ENCODE measurements at places on chromosomes 1 and 21. TPM values are rescaled to one million over a fixed set of nuclear protein-coding genes. Genes with fewer than 3 reads are reported as not detected.

KIF17 gene
- not detected for total RNA-seq

FBLIM1 gene
- total RNA-seq, result not detected

UMODL1 gene
- 0.34 TPM for total RNA-seq

KCNJ9 gene
- not detected for total RNA-seq

FMOD gene
- total RNA-seq, result not detected

VANGL2 gene
- not detected for total RNA-seq

IQGAP3 gene
- not detected for total RNA-seq

GUCA2A gene
- 0.76 TPM for total RNA-seq

HIVEP3 gene
- total RNA-seq, result 16.6 TPM

DNA sequence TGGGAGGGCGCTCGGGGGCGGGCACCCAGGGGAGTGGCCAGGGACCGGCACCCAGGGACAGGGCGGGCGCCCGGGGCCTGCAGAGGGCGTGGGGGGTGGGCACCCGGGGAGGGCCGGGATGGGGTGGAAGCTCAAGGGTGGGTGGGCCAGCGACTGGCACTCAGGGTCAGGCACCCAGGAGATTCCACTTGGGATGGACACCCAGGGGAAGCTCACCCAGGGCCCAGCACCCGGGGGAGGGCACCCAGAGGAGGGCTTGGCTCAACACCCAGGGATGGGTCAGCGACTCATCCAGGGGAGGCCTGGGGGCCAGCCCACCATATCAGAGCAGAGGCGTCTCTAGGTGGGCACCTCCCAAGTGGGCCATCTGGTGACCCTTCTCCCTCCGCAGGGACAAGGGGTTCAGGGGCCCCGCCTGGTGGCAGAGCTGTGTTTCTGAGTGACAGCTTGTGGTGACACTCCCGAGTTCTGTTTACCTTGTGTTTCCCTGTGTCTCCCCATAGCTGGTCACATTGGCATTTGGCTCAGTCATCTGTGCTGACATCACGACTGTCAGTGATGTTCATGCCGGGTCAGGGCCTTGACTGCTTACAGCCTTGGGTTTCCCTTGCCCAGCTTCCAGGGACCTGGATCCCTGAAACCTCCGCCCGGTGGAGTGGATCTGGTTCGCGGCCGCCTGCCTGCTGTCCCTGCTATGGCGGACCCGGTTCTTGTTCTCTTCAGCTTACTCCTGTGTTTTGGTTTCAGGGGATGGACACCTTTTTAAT lies 749 bp downstream of the IBA57 start:
- H3K27me3 ChIP-seq, result no peaks in the 10 kb centered on the region
- peak overlapping the region; percentile 79 for H3K4me3 ChIP-seq
- peak overlapping the region; percentile 97 for H3K27ac ChIP-seq
- DNase-seq, result peak; percentile 65
- H3K36me3 ChIP-seq, result peaks cover 17% of the 10 kb centered on the region

DNA sequence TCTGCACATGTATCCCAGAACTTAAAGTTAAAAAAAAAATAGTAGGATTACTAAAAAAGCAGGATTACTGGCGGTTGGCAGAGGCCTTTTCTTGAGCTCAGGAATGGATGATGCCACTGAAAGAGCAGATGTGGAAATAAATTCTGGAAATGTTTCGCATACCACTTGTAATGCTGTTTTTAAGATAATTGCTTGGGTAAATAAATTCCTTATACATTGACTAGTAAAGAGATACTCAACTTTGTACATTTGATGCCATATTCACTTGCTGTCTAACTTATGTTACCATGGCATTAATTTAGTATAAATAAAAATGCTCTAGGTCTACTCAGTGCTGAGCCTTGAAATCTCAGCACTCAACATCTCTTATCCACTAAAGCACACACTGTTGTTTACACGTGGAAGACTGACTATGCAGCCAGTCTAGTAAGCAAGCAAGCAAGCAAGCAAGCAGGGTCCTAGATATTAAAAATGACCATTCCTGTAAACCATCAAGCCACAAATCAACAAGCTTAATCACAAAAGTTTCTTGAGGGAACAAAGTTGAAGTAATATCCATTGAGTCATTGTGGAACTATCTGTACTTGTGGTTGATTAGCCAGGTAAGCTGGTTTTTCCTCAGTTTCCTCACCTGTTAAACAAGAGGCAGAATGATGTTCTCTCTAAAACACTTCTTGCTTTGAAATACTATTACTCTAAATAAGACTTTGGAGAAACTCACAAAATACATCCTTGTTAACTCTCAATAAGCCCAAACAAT lies 1.7 kb upstream of the RASAL2 start:
- no peaks in the 10 kb centered on the region for H3K27me3 ChIP-seq
- DNase-seq, result no peak
- no peak overlapping the region for H3K4me3 ChIP-seq
- H3K27ac ChIP-seq, result no peak overlapping the region
- H3K4me1 ChIP-seq, result no peaks in the 10 kb centered on the region

DNA sequence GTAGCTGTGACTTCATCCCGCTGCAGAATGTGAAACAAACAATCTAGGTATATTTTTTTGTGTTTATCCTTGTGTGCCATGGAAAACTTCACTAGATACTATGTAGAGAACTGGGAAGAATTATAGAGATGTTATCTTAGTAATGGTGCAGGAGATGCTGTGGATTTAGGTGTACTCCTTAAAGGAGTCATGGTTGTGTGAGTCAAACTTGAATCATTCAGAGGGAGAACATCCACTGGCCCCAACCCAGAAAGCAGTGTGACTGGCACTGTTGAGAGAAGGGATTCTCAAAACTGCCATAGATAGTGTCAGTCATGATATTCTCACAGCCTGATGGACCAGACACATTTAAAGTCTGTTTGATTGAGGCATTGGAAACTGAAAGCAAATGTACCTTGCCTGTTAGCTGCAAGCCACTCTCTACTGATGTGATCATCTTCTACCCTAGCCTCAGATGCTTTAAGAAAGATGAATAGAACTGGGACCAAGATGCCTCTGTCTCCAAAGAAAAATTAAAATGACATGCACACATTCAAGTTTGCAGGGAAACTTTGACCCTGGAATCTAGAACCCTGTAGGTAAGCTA lies 754.6 kb downstream of the MRPL39 start:
- H3K4me1 ChIP-seq, result no peaks in the 10 kb centered on the region
- H3K27ac ChIP-seq, result no peak overlapping the region
- H3K36me3 ChIP-seq, result no peaks in the 10 kb centered on the region
- H3K27me3 ChIP-seq, result no peaks in the 10 kb centered on the region
- H3K4me3 ChIP-seq, result no peak overlapping the region

- H3K27ac ChIP-seq, result no peak overlapping the region
- no peaks in the 10 kb centered on the region for H3K36me3 ChIP-seq
- no peaks in the 10 kb centered on the region for H3K27me3 ChIP-seq
- H3K4me3 ChIP-seq, result no peak overlapping the region
- H3K4me1 ChIP-seq, result no peaks in the 10 kb centered on the region
- DNase-seq, result no peak
Observed at GRCh38 chr1:99170516-99170915, 93.8 kb upstream of the PLPPR4 start.

GRCh38 chr1:2335721-2336455 lies 55.5 kb downstream of the MORN1 start:
- no peak for DNase-seq
- no peak overlapping the region for H3K4me3 ChIP-seq
- H3K27me3 ChIP-seq, result no peaks in the 10 kb centered on the region

- no peaks in the 10 kb centered on the region for H3K4me1 ChIP-seq
- H3K27ac ChIP-seq, result no peak overlapping the region
- H3K36me3 ChIP-seq, result no peaks in the 10 kb centered on the region
- DNase-seq, result no peak
Observed at GRCh38 chr1:188769936-188770335, 1707.7 kb downstream of the BRINP3 start.

GRCh38 chr1:181430015-181430885 lies 53.1 kb upstream of the CACNA1E start:
- H3K36me3 ChIP-seq, result no peaks in the 10 kb centered on the region
- H3K4me3 ChIP-seq, result no peak overlapping the region
- no peak overlapping the region for H3K27ac ChIP-seq
- DNase-seq, result no peak
- H3K27me3 ChIP-seq, result no peaks in the 10 kb centered on the region
- H3K4me1 ChIP-seq, result no peaks in the 10 kb centered on the region

- peak overlapping the region; percentile 74 for H3K4me3 ChIP-seq
- H3K27ac ChIP-seq, result peak overlapping the region; percentile 86
- peaks cover 18% of the 10 kb centered on the region for H3K36me3 ChIP-seq
Observed at GRCh38 chr1:228405979-228406228, 731 bp downstream of the TRIM11 start.

- no peak for DNase-seq
- H3K36me3 ChIP-seq, result no peaks in the 10 kb centered on the region
- H3K4me3 ChIP-seq, result no peak overlapping the region
- H3K27me3 ChIP-seq, result no peaks in the 10 kb centered on the region
- no peaks in the 10 kb centered on the region for H3K4me1 ChIP-seq
Observed at GRCh38 chr1:243364866-243365265, 109.0 kb downstream of the SDCCAG8 start.

GRCh38 chr1:69985376-69985775 lies 220.0 kb downstream of the LRRC40 start:
- H3K4me1 ChIP-seq, result no peaks in the 10 kb centered on the region
- H3K4me3 ChIP-seq, result no peak overlapping the region
- H3K27ac ChIP-seq, result no peak overlapping the region
- no peak for DNase-seq
- H3K36me3 ChIP-seq, result no peaks in the 10 kb centered on the region

DNA sequence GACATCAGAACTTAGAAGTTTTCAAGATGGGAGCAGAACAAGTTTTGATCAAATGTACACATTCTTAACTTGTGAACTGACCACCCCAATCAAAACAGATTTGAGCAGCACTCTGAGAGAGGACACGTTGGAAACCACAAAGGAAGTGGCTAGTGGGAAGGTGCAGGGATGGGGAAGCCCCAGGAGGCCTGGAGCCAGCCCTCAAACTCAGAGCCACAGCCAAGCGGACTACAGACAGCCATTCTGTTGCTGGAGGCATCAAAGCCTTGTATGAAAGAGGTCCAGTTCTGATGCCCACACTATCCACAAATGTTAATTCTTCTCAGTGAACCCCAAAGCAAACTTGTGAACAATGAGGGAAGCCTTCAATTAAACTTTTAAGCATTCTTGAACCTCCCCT lies 143.6 kb upstream of the RAB4A start:
- no peaks in the 10 kb centered on the region for H3K36me3 ChIP-seq
- H3K27me3 ChIP-seq, result no peaks in the 10 kb centered on the region
- peaks cover 41% of the 10 kb centered on the region for H3K4me1 ChIP-seq
- H3K27ac ChIP-seq, result no peak overlapping the region
- DNase-seq, result no peak
- no peak overlapping the region for H3K4me3 ChIP-seq

- H3K4me1 ChIP-seq, result no peaks in the 10 kb centered on the region
- no peak for DNase-seq
- no peak overlapping the region for H3K27ac ChIP-seq
- H3K36me3 ChIP-seq, result no peaks in the 10 kb centered on the region
- no peak overlapping the region for H3K4me3 ChIP-seq
- no peaks in the 10 kb centered on the region for H3K27me3 ChIP-seq
Observed at GRCh38 chr1:199612976-199613774, 414.3 kb upstream of the NR5A2 start.

DNA sequence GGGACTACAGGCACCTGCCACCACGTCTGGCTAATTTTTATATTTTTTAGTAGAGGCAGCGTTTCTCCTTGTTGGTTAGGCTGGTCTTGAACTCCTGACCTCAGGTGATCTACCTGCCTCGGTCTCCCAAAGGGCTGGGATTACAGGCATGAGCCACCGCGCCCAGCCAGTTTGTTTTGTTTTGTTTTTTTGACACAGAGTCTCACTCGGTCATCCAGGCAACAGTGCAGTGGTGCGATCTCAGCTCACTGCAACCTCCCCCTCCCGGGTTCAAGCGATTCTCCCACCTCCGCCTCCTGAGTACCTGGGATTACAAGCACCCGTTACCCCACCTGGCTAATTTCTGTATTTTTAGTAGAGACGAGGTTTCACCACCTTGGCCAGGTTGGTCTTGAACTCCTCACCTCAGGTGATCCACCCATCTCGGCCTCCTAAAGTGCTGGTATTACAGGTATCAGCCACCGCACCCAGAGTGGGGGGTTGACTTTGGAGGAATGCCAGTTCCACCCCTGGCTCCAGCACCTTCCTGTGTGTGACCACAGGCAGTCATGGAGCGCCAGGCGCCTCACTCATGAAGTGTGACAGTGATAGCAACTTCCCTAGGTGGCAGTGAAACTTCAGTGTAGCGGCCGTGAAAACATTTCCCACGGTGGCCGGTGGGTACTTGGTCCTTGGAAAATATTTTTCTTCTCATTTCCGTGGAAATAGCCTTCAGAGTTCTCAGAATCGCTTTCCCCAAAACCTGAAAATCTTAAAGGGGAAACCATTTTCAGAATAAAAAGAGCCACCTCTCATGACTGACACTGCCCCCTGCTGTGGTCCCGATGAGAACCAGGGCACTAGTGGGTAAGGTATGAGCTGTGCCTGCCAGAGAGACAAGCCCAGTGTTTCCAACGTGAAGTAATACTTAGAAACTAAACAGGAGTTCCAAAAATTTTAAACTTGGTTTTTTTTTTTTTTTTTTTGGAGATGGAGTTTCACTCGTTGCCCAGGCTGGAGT lies 48.6 kb downstream of the WDR4 start:
- no peaks in the 10 kb centered on the region for H3K36me3 ChIP-seq
- no peak overlapping the region for H3K27ac ChIP-seq
- no peak for DNase-seq
- H3K27me3 ChIP-seq, result no peaks in the 10 kb centered on the region
- H3K4me3 ChIP-seq, result no peak overlapping the region

- no peaks in the 10 kb centered on the region for H3K36me3 ChIP-seq
- no peak overlapping the region for H3K27ac ChIP-seq
- H3K27me3 ChIP-seq, result no peaks in the 10 kb centered on the region
Observed at GRCh38 chr1:190699165-190699564, 221.5 kb upstream of the BRINP3 start.

DNA sequence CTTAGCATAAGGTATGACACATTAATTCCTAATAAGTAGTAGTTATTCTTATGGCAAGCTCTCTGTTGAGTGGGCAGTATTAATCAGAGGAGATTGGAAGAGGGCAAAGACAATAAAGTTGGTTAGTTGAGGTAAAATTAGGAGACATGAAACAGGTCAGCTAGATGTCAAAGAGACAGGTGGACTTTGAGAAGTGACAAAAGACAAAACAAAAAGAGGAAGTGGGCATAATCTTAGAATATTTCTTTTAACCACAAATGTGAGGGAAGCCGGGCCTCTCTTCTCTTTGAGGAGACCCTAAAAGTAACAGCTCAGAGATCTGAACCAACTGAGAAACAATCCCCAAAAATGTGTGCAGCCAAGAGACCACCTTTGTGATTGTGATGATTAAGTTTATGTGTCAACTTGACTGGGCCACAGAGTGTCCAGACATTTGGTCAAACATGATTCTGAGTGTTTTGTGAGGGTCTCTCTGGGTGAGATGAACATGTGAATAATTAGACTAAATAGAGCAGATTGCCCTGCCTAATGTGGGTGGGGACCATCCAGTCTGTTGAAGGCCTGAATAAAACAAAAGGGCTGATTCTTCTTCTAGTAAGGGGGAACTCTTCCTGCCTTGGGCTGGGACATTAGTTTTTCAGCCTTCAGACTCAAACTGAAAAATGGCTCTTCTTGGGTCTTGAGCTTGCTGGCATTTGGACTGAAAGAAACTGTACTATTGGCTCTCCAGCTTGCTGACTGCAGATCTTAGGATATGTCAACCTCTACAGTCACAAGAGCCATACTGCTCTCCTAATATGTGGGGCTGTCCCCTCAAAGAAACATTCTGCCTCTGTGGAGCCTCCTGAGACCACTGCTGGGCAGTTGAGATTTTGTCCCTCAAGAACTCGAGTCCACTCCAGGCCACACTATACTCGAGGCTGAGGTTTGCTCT lies 40.0 kb downstream of the FCRL5 start:
- no peaks in the 10 kb centered on the region for H3K36me3 ChIP-seq
- H3K27me3 ChIP-seq, result no peaks in the 10 kb centered on the region
- no peaks in the 10 kb centered on the region for H3K4me1 ChIP-seq
- no peak for DNase-seq
- no peak overlapping the region for H3K27ac ChIP-seq

Data from naive thymus-derived CD4-positive, alpha-beta T cell (primary cell).